Stimulated activated CD4-positive, alpha-beta T cell treated with anti-CD3 and anti-CD28 coated beads, Interleukin-4, amount 100 ng/mL, for 4 hours (primary cell): ENCODE measurements at places on chromosomes 6 and 20.

- DNase-seq = no peak
Observed at GRCh38 chr20:9551808-9552550, 37.6 kb downstream of the LAMP5 start.

DNA sequence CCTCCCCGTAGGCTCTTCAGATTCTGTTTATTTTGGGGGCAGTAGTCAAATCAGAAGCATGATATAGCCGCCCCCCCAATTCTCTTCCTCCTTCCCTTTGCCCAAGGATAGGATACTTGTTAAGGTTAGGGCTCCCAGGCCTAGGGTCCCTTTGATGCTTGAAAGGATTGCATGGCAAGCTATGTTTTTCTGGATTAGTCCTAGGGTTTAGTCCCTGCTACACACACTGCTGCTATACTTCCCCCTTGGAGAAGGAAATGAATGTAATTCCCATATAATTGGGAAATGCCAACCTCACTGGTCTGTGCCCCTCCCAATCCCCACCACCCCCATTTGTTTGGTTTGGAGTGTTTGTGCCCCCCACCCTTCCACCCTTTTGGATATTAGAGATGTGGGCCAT is 62.8 kb downstream of the ZFAND3 start:
- no peak for DNase-seq

GRCh38 chr6:39843305-39844020 is 51.3 kb downstream of the DAAM2 start:
- no peak for DNase-seq

- no peak for DNase-seq
Observed at GRCh38 chr6:27547157-27548075, 74.5 kb upstream of the ZNF184 start.

- no peak for DNase-seq
Observed at GRCh38 chr6:20055916-20056315, 156.4 kb downstream of the MBOAT1 start.

DNA sequence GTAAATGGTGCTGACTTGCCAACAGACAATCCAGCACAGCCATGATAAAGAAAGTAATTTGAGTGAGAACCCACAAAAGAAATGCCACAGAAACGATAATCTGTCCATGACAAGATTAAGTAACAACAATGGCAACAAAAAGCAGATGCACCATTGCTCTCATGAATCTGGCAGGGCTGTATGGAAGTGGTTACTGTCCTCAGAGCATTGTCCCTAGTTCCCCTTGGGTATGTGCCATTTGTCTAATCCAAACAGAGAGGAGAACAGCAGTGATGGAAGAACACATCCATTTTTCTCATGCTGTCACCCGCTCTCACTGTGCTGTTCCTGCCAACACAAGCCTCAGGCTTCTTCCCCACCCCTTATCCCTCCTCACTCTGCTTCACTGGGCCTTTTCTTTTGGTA is 65.8 kb downstream of the REV3L start:
- no peak for DNase-seq

GRCh38 chr6:157984686-157985225 is 3.1 kb downstream of the SYNJ2 start:
- no peak for DNase-seq

DNA sequence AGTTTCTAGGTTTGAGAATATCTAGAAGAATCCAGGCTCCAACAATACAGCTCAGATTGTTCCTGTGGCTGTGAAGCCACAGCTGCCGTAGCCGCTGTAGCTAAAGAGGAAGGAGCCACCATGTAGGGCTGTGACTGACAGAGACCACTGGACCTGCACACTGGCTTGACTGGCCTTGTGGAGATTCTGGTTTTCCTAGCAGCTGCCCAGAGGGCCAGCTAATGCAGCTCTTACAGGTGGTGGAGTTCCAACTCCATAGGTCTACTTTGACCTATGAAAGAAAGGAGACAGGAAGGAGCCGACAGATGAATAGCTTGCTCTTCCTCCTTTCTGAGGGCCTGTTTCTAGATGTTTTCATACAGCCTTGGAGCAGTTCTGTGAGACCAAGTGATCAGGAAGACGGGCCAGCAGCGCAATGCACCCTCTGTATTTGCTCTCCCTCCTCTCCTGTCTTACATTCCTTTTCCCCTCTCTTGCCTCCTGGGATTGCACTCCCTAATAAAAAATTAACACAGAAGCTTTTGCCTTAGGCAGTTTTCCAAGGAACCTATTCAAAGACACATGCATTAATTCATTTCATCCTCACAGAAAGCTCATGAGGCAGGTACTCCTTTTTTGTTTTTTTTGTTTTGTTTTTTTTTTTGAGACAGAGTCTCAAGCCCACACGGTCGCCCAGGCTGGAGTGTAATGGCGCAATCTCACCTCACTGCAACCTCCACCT is 51.8 kb upstream of the MYB start:
- DNase-seq = no peak

DNA sequence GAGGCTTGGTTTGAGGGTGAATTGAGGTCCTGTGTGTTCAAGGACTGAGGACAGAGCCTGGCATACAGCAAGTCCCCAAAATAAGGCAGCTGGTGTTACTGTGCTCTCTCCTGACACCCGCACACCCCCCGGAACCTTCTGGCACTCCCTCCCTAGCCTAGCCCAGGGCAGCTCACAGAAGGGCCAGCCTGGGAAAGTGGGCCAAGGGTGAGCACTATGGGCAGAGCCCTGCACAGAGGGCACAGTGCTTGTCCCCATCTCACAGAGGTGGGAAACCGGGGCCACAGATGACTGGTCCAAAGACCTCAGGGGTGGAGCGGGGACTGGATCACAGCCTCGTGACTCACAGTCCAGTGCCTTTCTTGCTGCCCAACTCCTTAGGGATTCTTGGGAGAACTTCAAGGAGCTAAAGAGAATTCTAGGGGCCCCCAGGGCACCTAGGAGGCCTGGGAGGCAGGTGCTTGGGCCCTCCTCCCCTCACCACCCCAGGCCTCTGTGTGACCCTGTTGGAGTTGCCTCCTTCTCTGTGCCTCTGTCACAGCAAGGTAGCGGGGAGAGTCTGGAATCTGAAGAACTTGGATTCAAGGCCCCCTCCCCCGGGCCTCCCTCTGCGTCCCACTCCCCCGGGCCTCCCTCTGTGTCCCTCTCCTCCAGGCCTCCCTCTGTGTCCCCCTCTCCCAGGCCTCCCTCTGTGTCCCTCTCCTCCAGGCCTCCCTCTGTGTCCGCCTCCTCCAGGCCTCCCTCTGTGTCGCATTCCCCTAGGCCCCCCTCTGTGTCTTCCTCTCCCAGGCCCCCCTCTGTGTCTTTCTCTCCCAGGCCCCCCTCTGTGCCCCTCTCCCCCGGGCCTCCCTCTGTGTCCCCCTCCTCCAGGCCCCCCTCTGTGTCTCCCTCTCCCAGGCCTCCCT is 13.5 kb downstream of the DLGAP4 start:
- no peak for DNase-seq

DNA sequence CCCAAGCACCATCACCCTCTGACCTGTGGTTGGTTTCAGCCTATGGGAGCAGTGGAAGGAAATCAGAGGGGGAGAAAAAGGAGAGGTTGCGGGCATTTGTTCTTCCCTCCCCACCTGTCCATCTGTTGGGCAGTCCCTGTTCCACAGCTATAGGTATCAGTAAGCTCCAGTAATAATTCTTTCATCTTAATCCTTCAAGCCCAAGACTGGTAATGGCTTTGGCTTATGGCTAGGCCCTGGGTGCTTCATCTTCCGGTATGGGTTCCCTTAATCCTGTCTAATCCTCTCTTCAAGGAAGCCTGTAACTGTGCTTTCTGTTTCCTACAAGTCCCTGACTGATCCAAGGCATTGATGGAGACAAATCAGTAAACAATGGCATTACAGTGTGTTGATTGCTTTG is 42.2 kb upstream of the STK35 start:
- no peak for DNase-seq

GRCh38 chr20:39983183-39983582 is 705.9 kb downstream of the MAFB start:
- no peak for DNase-seq

DNA sequence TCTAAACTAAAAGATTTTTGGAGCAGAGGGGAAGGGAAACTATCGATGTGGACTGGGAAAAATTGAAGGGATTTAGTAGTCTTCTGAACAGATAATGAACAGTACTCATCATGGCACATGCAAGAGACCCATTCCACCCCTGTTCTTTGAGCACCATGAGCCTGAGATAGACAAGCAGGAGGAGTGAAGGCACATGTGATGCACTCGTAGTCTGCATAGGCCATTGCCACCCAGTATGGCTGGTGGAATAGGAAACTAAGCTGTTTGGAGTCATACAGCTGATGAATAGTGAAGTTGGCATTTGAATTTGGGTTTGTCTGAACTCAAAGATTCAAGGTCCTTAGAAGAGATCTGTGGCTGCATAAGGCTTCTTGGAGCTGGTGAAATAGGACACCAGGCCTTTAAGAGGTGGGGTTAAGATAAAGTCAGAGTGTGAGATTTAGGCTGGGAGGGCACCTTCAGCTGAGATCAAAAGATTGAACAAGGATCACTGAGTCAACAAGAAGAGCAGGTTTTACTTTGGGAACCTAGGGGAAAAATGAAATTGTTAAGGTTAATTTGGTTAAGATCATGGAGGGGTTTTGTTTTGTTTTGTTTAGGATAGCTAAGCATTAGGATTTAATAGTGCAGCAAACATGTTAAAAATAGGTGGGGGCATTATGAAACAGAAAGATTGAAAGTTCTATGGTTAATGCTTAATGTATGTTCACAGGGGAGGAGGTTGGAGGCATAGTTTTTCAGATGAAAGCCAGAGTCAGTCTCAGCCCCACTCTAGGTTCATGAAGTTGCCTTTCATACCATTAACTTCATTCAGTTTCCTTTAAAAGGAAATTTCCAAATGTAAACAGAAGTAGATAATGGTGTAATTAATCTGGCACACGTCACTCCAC is 148.8 kb downstream of the ARID1B start:
- no peak for DNase-seq

- no peak for DNase-seq
Observed at GRCh38 chr20:58523971-58524315, 8.7 kb upstream of the APCDD1L start.

DNA sequence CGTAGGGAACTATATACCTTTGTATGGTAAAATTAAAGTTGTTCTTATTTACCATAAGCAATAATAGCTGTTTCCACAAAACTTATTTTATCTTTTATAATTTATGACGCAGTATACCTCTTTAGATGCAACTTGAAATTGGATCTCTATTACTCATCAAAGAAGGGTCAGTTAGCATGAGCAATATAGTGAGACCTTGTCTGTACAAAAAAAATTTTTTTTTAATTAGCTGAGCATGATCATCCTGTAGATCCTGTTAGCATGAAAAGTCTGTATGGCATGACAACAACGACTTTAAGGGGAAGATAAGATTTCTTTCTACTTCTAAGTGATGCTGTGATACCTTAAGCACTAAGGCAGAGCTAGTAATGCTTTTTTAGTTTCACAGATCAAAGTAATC is 5.9 kb downstream of the ALDH5A1 start:
- DNase-seq = no peak

- DNase-seq = peak; percentile 6
Observed at GRCh38 chr6:31010393-31011060, at the start of gene MUC22. MUC22 (plus strand) TSS chr6:31010474; CDS start chr6:31010707, 233 bp downstream.

- no peak for DNase-seq
Observed at GRCh38 chr6:165805067-165805555, 142.1 kb upstream of the PDE10A start.

DNA sequence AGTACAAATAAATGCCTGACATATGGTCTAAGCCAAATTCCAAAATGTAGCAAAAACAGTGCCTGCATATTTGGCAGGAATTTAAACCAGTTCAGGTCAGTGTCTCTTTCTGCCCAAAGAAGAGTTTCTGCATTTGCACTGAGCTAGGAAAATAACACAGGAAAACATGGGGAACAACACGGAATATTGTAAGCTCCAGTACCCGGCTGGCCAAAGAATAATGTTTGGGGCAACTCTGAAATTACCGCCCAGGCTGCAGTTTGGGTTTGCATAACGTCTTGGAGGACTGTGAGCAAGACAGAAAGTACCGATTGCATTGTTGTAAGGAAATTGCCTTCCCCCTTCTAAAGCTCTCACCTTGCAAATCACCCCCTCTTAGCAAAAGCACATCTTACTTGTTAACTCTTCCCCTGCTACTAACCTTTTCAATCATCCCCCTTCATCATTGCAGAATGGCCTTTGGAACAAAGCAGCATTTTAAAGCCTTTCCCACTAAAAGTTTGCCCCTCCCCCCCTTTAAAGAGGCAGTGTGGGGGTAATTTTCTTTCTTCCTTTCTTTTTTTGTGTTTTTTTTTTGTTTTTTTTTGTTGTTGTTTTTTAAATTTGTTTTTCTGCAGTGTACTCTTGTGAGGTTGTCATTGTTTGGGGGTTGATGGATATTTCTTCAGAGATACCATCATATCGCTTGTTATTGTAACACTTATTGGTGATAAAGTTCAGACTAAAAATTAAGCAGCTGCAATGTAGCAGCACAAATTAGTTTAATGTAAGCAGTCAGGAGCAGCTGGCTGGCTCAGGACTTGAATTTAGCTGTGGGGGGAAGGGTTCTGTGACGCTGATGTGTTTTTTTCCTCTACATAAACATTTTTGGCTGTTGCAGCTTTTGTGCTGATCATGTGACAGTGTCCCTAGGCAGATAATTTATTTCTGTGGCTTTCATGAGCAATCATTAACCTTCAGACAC is 100.0 kb upstream of the CITED2 start:
- no peak for DNase-seq

DNA sequence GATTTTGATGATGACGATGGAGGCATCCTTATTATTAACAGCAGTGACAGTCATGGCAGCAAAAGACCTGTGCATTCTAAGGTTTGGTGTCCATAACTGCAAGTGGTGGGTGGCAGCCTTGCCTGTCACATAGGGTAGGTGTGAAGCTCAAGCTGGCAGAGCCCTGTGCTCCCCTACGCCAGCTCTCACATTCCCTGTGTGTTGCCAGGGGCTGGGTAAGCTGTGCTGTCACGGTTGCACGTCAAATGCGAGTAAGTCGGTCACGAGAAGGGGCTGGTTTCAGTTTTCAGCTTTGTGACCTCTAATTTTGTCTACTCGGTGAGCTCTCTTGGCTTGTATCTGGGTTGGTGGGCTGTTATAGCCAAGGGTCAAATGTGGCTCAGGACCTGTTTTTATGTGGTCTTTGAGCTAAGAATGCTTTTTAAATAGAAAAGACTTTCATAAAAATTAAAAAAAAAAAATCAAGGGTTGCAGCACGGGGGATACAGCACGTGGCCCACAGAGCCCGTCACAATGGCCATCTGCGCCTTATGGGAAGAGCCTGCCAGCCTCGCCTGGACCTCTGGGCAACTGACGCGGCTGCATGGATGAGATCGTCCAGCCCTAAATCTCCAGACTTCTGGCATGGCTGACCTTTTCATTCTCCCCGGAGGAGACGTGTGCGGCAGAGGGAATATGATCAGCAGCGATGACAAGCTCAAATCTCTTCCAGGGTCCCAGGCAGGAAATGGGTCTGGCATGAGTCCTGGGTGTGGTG is 148.5 kb downstream of the PHACTR3 start:
- no peak for DNase-seq

- no peak for DNase-seq
Observed at GRCh38 chr20:51510936-51511605, 31.4 kb downstream of the NFATC2 start.

GRCh38 chr6:53873922-53874321 is 79.1 kb downstream of the LRRC1 start:
- DNase-seq = no peak
